Nucleus accumbens (tissue), 56 donors: ENCODE measurements at places on chromosomes 4 and X.

DNA sequence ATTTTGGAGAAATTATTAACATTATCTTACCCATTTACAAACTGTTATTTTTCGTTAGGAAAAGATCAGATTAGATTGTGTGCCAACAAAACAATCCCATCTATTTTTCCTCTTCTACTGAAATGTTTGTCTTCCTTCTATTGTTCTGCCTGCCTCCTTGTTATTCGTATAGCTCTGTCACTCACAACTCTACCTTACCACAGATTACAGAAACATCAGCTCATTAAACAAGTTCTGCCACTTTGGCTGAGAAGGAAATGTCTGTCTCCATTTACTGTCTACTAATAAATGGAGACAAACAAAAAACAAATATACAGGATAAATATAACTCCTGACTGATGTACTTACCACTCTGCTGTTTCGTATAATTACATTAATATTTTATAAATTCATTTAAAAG lies 211.4 kb downstream of the ENOX2 start:
- DNase-seq, result no peak

DNA sequence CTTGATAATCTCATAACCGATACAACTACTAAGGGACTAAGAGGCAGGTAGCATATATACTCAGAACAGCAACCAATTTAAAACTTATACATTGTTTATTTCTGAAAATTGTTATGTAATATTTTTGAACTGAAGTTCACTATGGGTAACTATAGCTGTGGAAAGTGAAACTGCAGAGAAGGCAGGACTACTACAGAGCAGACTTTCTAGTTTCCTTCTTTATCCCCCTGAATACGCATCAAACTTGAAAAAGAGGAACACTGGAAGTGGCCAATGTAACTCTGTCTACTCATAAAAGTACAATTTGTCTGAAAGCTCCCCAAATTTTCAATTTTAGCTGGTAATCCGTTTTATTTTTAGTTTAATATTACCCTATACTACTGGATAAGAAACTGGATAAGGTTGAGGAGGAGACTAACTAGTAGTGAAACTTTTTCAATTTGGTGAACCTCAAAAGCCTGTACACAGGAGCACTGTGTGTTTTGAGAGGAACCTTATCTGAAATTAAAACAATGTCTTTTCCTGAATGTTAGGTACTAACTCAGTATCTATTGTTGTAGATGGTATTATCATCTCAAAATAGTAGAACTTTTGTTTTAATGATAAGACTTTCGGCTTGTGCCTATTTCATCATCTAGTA lies 225.8 kb downstream of the GABRG1 start:
- no peak for DNase-seq

DNA sequence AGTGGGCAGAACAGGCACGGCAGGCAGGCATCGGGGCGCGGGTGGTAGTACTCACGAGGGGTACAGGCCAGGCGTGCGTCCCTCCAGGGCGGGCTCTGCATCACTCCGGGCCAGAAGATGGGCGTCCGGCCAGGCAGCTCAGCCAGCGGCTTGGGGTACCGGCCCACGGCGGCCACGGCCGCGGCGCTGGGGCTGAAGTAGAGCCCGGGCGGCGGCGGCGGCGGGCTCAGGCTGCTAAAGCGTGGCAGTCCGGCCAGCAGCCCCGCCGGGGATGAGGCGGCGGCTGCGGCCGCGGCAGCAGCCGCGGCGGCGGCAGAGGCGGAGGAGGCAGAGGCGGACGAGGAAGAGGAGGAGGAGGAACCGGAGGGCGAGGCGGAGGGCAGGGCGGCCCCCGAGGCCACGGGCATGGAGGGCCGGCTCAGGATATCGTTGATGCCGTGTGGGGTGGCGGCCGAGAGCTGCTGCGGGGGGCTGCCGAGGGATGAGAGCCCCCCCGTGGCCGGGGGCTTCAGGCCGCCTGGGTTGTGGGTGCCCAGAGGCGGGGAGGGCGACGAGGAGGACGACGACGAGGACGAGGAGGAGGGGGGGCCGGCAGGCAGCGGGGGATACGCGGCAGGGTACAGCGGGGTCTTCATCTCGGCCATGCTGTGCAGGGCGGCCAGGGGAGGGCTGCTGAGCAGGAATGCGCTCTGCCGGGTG lies 1.4 kb downstream of the NKX6-1 start:
- no peak for DNase-seq

DNA sequence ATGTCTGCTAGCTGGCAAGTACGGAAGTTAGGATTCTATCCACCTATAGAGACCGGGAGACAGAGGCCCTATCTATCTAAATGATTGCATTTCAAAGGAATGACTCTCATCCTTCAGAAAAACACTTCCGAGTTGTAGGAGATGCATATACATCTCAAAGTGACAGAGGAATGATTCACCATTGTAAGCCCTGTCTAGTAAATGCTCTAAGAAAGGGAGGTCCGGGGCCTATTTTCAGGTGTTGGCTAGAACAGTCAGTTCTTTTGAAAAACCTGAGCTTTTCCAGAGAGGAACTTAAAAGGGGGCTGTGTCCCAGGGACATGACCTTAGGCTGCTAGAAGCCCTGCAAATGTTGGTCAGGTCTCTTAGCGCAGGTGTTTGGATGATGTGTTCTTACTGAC lies 262.9 kb upstream of the IL1RAPL1 start:
- no peak for DNase-seq

DNA sequence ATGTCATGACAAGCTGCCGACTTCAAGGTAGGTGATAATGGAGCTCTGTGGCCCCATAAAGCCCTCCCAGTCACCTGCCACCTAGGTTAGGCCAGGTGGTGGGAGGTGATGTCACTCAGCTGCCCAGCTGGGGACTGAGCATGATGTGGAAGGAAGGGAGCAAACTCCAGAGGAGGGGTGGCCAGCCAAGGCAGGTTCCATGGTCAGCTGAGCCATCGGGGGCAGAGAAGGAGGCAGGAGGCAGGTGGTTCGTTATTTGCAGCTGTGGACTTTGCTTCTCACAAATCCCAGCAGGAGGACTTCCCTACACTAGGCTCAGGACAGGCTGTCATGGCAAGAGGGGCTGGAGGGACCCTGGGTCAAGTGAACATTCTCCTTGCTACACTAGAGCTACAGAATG lies 2.1 kb downstream of the CCDC120 start:
- DNase-seq, result no peak

- DNase-seq, result peak; percentile 57
Observed at GRCh38 chr4:184745831-184746795, 12.2 kb upstream of the CENPU start.

GRCh38 chr4:15575966-15576365 lies 79.2 kb downstream of the FBXL5 start:
- DNase-seq, result no peak

- no peak for DNase-seq
Observed at GRCh38 chrX:115448146-115448545, 112.8 kb upstream of the PLS3 start.

- no peak for DNase-seq
Observed at GRCh38 chr4:36053930-36054329, 190.4 kb downstream of the ARAP2 start.

DNA sequence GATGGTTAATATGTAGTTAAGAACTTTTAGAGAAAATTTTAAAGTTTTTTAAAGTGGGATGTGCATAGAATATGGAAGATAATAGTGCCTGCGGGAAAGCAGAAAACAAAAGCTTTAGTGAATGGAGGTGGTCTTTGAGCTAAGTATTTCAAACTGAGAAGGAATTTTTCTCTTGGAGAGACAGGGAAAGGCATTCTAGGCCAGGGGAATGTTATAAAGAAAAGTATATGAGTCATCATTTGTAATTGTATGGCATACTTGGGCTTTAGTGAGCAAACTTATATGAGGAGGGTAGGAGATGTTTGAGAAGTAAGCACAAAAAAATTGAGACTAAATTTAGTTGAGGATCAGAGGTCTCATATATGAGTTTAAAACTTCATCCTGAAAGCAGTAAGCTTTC lies 467.0 kb downstream of the PPARGC1A start:
- no peak for DNase-seq

DNA sequence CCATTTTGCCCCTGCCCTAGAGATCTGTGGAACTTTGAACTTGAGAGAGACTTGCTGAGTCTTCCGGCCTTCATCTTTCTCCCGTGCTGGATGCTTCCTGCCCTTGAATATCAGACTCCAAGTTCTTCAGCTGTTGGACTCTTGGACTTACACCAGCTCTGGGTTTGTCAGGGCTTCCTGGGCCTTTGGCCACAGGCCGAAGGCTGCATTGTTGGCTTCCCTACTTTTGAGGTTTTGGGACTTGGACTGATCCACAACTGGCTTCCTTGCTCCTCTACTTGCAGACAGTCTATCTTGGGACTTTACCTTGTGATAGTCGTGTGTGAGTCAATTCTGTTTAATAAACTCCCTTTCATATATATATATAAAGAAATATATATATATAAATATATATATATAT lies 1071.0 kb downstream of the ADGRL3 start:
- DNase-seq, result no peak

GRCh38 chr4:87219632-87220093 lies 755 bp downstream of the KLHL8 start:
- peak; percentile 60 for DNase-seq

- DNase-seq, result no peak
Observed at GRCh38 chr4:163693776-163694175, 199.3 kb downstream of the TMA16 start.

DNA sequence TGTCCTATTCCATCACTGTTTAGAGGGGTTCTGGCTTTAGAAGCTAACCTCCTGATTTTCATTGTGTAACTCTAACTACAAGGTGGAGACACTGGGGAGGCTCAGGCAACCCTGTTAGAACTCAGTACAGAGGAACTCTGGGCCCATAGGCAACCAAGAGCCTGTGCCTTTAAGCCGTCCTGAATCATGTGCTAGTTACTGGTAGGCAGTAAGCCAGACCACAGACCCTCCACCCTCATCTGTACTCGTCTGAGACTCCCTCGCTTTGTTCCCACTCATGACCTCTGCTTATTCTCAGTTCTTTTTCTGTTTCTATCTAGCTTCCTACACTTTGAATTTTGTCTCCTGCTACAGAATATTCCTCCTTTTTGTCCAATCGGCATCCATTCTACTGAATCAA lies 31.4 kb downstream of the TBC1D1 start:
- DNase-seq, result no peak

- no peak for DNase-seq
Observed at GRCh38 chr4:68536375-68536774, 39.7 kb downstream of the UGT2B17 start.

GRCh38 chrX:129642641-129643040 lies 12.1 kb downstream of the APLN start:
- no peak for DNase-seq

DNA sequence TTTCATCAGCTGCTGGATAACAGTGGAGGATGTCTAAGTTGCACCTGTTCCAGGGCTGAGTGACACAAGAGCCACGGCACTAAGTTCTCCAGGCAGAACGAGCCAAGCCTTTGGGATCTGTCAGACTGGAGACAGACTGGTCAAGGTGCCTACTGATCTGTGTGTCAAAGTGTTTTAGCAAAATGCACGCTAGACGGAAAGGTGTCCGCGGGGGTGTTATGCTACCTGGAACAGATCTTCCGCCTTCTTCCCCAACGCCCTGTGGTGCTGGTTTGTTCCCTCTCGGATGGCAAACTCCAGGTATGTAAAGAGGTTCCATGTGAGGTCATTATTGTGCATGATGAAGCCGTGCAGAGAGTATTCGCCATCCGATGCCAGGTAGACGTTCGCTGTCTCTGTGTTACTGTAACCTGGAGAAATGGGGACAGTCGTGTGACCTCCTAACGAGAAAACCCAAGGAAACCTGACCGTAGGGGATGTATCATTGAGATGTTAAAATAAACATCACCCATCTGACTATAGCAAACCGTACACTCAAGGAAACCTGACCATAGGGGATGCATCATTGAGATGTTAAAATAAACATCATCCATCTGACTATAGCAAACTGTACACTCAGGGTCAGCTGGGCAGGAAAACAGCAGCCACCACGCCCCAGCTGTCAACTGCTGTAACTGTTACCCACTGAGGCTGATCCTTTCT lies 29.7 kb upstream of the SLC25A6 start:
- DNase-seq, result no peak

- no peak for DNase-seq
Observed at GRCh38 chr4:32440391-32440790, 1720.2 kb downstream of the PCDH7 start.

DNA sequence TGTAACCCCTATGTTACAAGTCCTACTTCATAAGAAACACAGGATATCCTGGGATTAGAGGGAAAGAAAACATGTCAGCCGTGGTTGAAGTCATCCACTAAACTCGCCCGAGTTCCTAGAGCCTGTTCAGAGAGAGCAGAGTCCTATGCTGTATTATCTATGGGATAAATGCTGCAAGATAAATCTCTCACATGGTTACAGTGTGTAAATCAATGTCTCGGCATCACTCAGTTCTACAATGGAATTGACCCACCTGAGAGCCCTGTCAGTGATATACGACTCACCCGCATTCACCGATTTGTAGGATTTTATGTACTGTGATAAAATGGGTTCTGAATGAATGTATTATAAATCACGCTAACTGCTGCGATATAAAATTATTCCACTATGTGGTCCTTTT lies 127.8 kb upstream of the ANXA3 start:
- no peak for DNase-seq

- DNase-seq, result no peak
Observed at GRCh38 chr4:174365018-174365587, 81.4 kb downstream of the CEP44 start.

DNA sequence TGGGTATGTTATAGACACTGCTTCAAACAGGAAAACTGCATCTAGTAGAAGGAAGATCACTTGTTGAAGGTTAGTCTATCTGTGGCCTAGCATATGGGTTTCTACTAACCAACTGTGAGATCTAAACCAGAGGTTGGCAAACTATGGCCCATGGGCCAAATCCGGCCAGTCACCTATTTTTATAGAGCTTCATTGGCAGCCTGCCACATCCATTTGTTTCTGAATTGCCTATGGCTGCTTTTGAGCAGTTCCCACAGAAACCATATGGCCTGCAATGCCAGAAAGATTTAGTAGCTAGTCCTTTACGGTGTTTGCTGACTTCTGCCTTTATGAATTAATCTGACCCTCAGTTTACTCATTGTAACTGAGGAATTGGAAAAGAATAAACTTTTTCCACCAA lies 71.1 kb downstream of the MID1 start:
- no peak for DNase-seq

GRCh38 chr4:188911199-188911598 lies 772.0 kb downstream of the TRIML1 start:
- DNase-seq, result no peak

DNA sequence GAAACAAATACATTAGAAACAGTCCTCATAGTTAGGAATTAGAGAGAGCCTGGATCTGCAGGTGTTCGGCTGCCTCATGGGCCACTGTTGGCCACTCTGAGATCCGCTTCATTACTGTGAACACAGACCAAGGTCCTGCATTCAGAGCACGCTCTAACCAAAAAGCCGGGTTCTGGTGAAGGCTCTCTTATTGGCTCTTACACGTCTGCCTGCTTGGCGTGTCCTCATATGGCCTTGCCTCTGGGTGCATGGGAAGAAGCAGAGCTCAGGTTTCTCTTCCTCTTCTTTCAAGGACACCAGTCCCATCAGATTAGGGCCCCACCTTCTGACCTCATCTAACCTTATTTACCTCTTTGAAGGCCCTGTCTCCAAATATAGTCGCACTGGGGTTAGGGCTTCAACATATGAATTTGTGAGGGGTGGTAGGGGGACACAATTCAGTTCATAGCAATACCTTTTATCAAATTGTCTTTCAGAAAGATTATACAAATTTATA lies 37.1 kb upstream of the ELF2 start:
- DNase-seq, result no peak

GRCh38 chrX:28880136-28880535 lies 292.9 kb downstream of the IL1RAPL1 start:
- DNase-seq, result no peak

GRCh38 chr4:174520660-174521059 lies 1.6 kb downstream of the HPGD start:
- no peak for DNase-seq
